ENCODE measurements at places on chromosomes 2 and 18. TPM values are rescaled to one million over a fixed set of nuclear protein-coding genes. Genes with fewer than 3 reads are reported as not detected.
A peak's percentile ranks its signal among the peaks of the same experiment; 100 is the strongest.

DNA sequence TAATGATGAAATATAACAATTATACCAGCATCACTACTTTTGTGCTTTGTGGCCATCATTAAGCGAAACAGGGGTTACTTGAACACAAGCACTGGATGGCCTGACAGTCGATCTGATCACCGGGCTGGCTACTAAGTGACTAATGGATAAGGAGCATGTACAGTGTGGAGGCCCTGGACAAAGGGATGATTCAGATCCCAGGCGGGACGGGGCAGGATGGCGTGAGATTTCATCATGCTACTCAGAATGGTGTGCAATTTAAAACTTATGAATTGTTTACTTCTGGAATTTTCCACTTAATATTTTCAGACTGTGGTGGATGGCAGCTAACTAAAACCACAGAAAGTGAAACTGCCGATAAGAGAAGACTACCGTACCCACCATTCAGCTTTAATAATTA lies 7.0 kb upstream of the CLIP4 start:
- DNase-seq, result no peak

GRCh38 chr18:51897884-51898283 lies 442.1 kb upstream of the DCC start:
- DNase-seq, result no peak

SLC4A3 gene
- total RNA-seq, result 10.1 TPM

ZNF385B gene
- 6.2 TPM for total RNA-seq

DNA sequence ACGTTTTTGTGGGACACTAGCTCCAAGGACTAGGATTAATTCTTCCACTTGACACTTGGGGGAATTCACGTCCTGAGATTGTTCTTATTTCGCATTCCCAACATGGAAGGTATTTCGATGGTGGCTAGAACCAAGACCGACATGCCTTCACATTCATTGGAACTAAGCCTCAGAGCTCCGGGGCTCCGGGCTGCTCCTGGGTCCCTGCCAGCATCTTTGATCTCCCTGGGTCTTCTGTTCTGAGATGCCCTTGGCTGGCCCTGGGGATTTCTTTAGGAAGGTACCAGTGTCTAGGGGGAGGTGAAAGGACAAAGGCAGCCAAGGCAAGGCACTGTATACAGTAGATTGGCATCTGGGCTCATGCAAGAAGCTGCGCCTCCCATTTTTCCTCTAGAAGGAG lies 76.8 kb downstream of the DYSF start:
- DNase-seq, result peak; percentile 24

GRCh38 chr2:238694136-238694755 lies 153.6 kb upstream of the TWIST2 start:
- DNase-seq, result no peak
